COR-L47 (cell line): ENCODE measurements at places on chromosomes 6 and 20.

GRCh38 chr6:154363821-154364220 is 7.2 kb upstream of the IPCEF1 start:
- no peak for DNase-seq

DNA sequence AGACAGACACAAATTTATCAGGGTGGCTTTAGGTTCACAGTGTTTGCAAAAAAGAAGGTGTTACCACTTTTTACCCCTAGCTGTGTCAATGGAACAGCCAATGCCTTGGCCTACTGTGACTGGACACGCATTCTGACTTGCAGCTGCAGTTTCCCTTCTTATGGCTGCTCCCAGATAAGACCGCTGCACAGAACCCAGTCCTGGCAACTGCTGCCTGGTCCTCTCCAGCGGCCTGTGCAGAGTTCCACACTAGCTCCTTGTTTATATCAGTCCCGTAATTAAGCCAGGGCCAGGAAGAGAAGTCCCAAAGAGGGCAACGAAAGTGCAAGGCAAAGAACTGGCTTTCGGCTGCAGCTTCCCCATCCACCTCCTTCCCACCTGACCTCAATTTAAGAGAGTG is 283.0 kb downstream of the FOXC1 start:
- no peak for DNase-seq

GRCh38 chr20:50592282-50593004 is 82.3 kb downstream of the PTPN1 start:
- no peak for DNase-seq

- DNase-seq = peak; percentile 42
Measured at GRCh38 chr20:38751360-38751976, 3.2 kb downstream of the ACTR5 start.

DNA sequence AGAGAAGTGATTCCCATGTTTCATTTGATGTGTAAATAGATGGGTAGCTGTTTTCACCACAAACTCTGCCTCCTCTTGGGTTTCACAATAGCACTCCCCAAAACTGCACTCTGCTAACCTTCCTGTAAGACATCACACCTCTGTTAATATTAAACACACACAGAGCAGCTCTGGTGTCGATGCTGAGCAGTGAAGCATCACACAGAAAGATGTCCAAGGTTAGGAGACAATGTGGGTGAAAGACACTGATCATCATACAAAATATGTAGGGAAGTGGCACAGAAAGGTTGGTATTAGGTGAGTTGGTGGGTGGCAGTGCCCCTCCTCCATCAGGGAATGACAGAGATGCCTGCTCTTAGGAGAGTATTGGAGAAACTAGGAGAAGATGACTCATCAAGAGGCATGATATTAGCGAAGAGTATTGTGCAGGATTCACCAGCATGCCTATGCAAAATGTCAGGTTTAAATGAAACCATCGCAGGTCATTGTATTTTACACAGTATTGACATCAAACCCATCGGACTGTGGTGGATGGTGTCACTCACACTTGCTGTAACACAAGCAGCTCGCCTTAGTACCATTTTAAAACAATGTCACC is 199.7 kb downstream of the TBXT start:
- DNase-seq = no peak

GRCh38 chr6:157045831-157046454 is 268.8 kb downstream of the ARID1B start:
- no peak for DNase-seq

DNA sequence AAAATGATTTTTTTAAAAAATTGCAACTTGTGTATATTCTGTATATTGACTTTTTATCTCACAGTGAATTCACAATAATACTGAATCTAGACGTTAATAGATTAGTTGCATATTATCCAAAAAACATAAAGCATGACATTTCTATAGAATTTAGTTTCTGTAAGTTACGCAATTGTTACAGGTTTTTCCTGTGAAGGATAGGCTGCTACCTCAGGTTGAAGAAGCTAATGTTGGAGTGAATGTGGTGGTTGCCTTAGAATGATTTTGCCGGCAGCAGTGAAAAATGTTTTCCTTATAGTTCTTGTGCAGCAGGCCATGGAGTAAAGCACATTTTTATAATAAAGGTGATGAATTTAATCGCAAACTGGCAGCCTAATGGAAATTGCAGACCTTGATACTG is 20.5 kb downstream of the QKI start:
- no peak for DNase-seq

- no peak for DNase-seq
Measured at GRCh38 chr6:139776041-139776440, 401.6 kb upstream of the CITED2 start.

DNA sequence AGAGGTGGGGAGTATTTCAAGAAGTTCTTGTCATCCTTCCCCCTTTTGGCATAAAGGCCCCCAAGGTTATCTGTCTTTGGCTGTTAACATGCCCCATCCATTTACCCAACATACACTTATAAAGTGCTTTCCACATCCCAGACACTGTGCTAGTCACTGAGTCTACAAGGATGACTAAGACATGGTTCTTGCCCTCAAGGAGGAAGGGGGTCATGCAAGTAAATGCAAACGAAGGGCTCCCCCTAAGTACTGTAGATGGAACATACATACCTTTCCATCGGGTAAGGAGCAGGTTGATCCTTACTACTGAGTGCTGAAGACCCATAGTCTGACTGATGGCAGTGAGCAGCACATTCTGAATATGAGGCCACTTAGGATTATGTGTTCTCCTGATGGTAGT is 38.3 kb downstream of the HECA start:
- DNase-seq = no peak

GRCh38 chr20:55160996-55161395 is 685.6 kb downstream of the DOK5 start:
- no peak for DNase-seq

DNA sequence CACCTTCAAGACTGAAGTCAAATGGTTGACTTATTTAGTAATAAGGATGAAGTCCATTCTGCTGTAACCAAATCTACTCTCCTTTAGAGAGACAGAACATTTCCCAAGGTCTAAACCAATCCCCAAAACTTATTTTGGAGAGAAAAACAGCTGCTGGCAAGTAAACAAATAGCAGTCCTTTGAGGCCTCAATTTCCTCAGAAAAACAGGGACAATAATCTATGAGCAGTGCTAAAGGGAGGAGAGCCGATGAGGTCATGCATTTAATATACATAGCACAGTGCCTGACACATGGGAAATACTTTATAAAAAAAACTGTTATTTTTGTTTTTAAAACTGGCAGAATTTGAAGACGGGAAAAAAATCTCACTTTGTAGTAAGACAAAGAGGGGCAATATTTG is 526.0 kb downstream of the EPM2A start:
- no peak for DNase-seq

GRCh38 chr20:23419995-23420901 is 1.0 kb downstream of the NAPB start:
- DNase-seq = peak; percentile 45

DNA sequence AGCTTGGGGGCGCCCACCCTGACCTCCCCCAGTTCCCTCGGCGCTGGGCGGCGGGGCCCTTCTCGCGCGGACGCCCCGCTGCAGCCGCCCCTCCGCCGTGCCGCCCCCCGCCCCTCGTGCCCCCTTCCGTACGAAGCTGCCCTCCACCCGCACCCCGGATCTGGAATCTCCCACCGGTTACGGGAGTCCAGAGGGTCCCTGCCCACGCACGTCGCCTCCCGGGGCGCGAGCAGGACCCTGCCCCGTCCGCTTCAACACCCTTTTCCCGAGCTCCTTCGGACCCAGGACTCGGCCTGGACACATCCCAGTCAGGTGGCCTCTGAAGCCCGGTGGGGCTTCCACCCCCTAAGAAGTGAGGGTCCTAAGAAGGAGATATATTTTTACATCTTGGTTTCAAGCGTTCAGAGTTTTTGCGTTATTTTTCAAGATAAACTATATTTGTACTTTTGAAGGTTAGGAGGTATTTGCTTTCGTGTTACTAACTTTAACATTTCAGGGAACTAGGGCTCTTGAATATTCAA is 506 bp downstream of the ARFGAP1 start:
- no peak for DNase-seq

DNA sequence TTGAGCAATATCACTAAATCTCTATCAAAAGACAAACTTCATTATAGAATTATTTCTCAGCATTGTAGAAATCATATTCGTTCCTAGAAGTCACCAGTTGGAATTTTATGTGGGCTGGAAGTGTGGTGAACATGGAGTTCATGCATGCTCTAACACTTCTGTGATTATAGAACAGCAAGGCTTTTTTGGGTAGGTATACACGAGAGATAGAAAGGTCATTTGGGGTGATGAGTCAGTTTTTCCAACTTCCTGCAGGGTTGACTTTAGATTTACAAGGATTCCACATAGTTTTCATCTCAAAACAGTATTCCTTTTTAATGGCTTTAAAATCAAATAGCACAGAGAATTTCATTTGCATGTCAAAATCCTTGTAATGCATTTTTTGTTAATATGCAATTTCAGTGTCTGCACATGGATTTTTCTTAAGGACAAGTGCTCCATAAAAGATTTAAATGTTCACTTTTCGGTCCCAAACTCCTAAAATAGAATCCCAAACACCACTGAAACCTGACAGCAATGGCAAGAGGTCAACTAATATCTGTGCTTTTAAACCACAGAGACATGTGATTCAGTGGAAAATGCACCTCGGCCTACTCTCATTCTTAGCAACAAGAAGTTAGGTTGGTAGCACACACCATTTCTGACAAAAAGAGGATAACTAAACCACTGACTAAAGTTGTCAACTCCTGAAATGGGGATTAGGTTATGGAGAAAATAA is 211.0 kb downstream of the MOXD1 start:
- no peak for DNase-seq

DNA sequence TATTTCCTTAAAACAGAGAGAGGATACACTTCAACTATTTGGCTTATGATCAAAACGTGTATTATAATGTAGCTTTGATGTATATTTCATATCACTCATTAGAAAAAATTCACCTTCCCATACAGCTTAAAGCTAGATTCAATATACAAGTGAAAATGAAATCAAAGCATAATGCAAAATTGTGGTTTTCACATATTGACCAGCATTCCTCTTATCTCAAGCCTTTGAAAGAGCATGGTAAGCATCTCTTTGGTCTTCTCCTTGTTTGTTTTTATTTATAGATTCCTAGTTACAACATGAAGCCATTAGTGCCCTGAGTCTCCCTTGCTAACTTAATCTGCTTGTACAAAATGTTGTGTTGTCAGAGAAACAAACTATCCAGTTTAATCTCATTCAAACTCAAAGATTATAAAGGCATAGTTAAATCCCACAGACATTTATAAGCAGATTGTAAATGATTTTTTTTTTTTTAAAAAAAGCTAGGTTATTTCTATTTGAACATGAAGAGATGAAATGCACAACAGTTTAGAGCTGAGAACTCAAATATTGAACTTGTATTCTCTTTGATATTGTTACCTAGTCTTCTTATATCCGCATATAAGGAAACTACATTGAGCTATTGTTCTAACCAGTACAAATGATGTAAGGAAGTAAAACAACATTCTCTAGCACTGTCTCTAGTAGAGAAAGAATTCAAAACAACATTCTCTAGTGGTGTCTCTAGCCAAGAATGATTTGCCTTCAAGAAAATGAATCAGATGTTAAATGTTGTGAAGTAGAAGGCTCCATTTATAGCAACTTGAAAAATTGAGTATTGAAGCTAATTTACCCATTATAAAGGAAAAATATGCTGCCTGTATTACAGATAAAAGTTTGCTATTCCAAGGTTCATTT is 31.2 kb upstream of the SMIM28 start:
- DNase-seq = no peak

GRCh38 chr6:152236370-152237097 is 400.6 kb downstream of the SYNE1 start:
- no peak for DNase-seq

- no peak for DNase-seq
Measured at GRCh38 chr6:123127807-123128206, 131.8 kb downstream of the CLVS2 start.

GRCh38 chr20:576156-576555 is 32.6 kb upstream of the CSNK2A1 start:
- DNase-seq = no peak

DNA sequence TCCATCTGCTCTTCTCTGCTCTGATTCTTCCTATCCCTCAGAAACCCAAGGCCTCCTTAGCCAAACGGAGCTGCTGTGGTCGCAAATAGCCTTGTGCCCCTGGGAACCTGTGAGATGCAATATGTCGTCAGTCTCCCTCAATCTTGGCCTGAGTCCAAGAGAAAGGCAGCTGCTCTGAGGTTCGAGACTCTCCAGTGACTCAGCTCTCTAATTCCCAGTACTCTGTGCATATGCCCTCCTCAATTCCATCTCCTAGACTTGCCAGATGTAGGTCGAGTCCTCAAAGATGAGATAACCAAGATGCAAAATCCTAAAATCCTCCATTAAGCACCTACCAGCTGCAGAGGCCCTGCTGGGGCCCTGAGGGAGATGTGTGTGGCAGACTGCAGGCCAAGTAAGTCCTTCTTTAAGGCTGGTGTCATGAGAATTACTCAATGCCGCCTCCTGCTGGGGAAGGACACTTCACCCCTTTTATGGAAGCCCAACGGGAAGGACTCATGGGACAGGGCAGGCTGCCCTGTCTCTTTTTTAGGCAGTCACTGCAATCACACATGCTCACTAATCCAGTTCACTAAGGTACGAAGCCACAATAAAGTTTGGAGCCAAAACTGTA is 28.5 kb downstream of the C6orf15 start:
- DNase-seq = no peak

GRCh38 chr6:3294921-3295871 is 36.4 kb downstream of the PSMG4 start:
- DNase-seq = peak; percentile 22

DNA sequence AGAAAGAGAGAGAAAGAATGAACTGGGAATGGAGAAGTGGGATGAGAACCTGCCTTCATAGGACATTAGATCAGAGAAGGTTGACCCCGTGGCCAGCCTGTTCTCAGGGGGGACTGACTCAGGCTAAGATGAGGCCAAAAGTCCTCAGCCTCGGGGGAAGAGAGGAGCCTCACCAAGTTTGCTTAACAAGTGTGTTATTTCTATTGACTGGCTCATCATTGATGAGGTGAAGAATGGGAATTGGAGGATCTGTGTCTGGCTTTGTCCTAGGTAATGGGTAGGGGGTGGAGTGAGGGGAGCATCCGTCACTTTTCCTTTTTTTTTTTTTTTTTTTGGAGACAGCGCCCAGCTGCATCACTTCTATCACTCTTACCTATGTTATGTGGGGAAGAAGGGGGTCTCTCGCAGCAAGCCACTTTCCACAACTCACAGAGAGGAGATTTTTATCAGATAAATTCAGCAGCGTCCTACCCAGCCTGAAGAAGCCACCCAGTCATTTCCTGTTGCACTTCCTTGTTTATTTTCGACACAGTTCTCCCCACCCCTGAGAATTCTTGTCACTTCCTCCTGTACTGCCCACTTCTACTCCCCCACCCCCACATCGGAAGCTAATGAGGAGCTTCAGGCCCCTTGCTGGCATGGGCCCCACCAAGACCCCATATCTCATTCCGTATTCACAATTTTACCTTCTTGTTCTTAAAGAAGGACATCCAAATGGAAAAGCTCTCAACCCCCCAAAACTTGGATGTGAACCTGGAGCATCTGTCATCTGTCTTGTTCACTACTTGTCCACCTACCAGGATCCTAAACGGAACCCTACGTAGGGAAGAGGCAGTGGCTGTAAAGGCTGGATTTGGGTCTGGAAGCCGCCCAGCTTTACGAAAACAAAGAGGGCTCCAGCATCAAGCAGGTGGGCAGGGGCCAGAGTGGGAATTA is 2.8 kb upstream of the RNASET2 start:
- no peak for DNase-seq
